ENCODE measurements at places on chromosomes 12 and 14. TPM values are rescaled to one million over a fixed set of nuclear protein-coding genes. Genes with fewer than 3 reads are reported as not detected.

RAD51AP1 gene
- 1.8 TPM for total RNA-seq

DEGS2 gene
- not detected for total RNA-seq

PSMC1 gene
- 184 TPM for total RNA-seq

FAM90A1 gene
- total RNA-seq: 0.09 TPM

C14orf93 gene
- total RNA-seq: 7.8 TPM

LRFN5 gene
- total RNA-seq: 5.6 TPM

IL31 gene
- total RNA-seq: not detected

Measured in smooth muscle cell of the umbilical artery (primary cell).